DMS53 (cell line): ENCODE measurements at places on chromosomes 6 and 20.
A peak's percentile ranks its signal among the peaks of the same experiment; 100 is the strongest.

GRCh38 chr6:19450651-19451050 lies 386.5 kb upstream of the ID4 start:
- no peak for DNase-seq

DNA sequence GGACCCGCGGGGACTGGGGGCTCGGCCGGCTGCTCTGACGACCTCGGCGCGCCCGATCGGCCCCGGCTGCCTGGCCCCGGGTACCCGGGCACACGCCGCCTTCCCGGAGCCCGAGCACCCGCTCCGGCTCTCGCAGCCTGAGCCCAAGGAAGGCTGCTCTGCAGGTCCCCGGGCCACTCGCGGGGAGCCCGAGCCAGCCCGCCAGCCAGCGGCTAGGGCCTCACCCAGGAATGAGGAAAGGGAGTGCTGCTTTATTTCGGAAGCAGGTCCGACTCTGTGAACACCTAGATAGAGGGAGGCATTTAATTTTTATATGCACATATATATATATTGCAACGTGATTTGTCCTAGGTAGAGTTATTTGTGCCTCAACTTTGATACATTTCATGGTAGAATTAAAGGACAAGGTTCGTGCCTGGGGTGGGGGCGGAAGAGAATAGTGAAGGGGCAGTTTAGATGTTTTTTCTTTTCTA lies 15.5 kb downstream of the FOXA2 start:
- DNase-seq, result peak; percentile 61

DNA sequence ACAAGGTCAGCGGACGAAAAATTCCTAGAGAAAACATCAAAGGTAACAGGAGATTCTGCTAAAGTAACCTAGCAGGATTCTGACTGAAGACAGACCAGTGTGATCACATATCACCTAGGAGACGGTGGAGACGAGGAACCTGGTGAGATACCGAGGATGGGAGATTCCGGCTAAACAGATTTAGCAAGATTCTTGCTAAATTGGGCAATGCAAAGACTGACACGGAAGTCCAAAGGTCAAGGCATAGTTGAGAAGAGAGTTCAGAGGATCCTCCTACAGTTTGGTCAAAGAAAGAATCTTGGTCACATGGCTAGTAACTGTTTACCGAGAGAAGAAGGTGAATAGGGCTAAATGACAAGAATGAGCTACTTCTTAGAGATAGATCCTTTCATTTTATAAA lies 61.1 kb downstream of the TMEM170B start:
- no peak for DNase-seq

DNA sequence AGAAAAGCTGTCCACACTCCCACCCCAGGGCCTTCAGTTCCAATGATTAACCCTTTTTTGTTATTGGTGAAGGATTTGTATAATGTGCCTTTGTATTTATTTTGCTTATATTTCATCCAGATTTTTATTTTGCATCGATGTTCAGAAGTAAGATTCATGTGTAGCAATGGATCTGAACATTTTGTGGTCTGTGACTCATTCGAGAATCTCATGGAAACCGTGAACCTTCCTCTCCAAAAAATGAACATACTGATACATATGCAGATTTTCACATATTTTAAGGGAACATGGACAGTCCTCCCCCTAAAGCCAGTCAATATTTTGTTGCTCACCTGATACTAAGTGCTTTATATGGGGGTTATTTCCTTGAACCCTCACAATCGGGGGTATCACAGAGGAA lies 421.8 kb upstream of the SOX4 start:
- DNase-seq, result no peak

GRCh38 chr6:11381801-11382513 lies 149.5 kb upstream of the NEDD9 start:
- no peak for DNase-seq

DNA sequence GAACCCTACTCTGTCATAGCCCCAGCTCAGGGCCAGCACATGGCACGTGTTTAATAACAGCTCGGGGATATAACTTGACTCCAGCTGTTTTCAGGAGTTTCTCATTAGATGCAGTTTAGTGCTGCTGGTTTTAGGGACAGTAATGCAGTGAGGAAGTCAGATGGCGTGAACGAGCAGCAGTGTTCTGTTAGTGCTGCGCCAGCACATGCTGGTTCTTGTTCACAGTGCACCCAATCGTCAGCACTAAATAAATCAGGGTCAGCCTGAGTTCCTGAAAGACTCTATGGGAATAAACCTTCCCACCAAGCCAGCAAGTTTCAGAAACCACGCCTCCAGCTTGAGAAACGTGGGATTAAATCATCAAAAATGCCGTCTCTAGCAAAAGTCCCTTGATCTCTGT lies 235.9 kb upstream of the SUPT3H start:
- DNase-seq, result no peak

- no peak for DNase-seq
Measured at GRCh38 chr6:32375739-32376529, 4.2 kb upstream of the TSBP1 start.

DNA sequence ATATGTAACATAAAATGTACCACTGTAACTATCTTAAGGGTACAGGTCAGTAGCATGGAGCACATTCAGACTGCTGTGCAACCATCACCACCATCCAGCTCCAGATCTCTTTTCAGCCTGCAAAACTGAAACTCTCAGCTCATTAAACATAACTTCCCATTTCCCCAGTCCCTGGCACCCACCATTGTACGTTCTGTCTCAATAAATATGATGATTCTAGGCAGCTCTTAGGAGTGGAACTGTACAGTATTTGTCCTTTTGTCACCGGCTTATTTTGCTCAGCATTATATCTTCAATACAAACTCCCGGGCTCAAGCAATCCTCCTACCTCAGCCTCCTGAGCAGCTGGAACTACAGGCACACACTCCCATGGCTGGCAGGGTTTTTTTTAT lies 1.5 kb downstream of the ZC3H12D start:
- no peak for DNase-seq

GRCh38 chr6:136959471-136959891 lies 37.4 kb downstream of the SLC35D3 start:
- DNase-seq, result peak; percentile 88

DNA sequence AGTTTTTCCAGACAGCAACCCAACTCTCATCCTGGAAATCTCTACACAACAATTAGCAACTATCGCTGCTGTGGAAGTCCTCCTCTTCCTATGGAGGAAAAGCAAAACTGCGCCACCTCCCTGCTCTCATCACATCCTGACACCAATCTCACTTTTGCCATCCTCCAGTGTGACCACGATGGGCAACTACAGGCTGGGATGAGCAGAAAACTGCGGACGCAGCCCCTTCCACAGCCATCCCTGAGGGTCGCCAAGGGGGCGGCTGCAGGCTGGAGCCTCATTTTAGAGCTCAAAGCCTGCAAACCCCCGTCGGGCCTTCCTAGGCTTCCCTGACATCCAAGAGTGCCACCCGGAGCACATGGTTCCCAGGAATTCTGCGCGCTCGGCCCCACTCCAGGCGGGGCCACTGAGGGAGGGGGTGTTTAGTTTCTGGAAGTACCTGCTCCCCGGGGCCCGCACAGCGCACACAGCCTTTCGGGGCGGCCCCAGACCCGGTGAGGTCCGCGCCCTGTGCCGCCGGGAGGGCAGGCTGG lies 1.2 kb downstream of the TCFL5 start:
- peak; percentile 44 for DNase-seq

GRCh38 chr6:153405931-153406330 lies 274.8 kb upstream of the RGS17 start:
- no peak for DNase-seq

DNA sequence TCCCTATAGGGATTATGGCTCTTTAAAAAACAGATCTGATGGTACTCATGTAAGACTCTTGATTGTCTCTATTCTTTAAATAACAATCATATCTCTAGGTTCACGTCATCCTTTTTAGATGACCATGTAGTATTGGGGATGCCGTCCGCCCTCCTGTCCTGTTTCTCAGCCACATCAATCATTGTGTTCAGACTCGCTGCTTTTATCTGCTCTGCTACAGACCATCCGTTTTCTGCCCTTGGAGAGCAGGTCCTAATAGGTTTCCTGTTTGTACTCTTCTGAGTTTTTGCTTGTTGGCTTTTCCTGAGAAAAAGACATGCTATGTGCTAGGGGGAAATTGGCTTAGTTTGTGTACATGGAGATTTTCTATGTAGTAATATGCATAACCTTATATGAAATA lies 76.8 kb downstream of the SASH1 start:
- DNase-seq, result no peak

- DNase-seq, result no peak
Measured at GRCh38 chr6:158643836-158644230, 710 bp downstream of the DYNLT1 start.

DNA sequence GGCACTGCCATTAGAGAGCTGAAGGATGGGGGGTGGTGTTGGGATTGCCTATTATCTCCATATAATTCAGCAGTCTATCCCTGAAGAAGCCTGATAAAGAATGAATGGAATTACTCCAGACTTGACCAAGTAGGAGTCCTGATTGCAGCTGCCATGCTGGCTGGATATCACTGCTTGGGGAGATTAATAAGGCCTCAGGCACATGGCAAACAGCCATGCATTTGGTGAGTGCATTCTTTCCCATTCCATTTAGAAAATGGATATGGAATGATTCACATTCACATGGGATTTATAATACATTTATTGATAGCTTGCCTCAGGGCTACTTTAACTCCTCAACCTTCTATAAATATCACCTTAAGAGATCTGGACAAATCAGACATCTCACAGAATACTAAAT lies 49.6 kb upstream of the HLA-A start:
- DNase-seq, result no peak

GRCh38 chr6:161394437-161394836 lies 120.6 kb upstream of the AGPAT4 start:
- no peak for DNase-seq

DNA sequence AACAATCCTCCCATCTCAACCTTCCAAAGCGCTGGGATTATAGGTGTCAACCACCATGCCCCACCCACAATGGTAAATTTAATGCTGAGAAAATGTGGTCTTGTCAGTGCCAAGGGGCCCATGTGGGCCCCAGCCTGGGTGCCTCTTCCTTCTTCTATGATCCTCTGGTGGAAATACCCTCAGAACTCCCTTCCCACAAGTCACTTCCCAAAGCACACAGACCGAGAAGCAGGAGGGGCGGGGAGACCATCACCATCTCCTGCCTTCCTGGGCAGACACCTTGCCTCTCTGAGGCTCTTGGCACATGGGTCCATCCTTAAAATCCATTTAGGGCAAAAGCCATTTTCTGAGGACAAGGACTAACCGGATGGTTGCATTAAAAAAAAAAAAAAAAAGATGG lies 59.0 kb downstream of the NOL4L start:
- DNase-seq, result no peak
